ENCODE measurements at places on chromosomes 11 and 22.
A peak's percentile ranks its signal among the peaks of the same experiment; 100 is the strongest.

DNA sequence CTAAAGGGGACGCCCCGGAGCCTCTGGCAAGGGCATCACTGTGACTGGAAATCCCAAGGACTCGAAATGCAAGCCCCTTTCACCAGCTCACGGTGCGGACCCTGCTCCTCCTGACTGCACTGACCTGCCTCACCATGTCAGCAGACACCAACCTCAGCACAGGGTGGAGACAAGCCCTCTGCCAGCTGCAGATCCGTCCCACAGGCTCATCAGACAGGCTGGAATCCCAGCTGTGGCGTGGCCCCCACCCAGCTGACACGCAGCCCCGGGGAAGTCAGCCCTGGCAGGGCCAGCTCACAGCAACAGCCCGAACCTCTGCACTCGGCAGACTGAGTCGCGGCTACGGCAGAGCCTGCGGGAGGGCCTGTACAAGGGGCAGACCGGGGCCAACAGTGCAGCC lies 36.8 kb downstream of the BRD1 start:
- DNase-seq: no peak

DNA sequence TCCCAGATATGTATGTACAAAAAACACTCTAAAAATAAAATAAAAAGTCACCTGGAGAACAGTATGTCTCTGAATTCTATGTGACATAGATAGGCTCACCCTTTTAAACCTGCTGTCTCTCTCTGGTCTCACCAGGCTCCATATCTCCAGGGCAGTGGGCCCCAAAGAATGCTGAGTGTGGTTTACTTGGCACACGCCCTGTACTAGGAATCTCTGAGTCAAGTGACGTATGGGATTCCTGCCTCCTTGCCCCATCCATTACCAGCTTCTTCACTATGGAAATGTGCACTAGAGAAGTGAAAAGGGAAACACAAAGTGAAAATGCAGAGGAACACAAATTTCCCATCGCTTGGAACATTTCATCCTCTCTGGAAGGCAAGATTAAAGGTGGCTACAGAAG lies 722.2 kb upstream of the TENM4 start:
- no peak for DNase-seq

- DNase-seq: peak; percentile 67
Measured at GRCh38 chr11:48081151-48082010, 101.0 kb downstream of the PTPRJ start.

GRCh38 chr11:68076371-68077042 lies 37.7 kb downstream of the TCIRG1 start:
- no peak for DNase-seq

GRCh38 chr11:116334596-116334995 lies 438.2 kb downstream of the BUD13 start:
- DNase-seq: no peak

DNA sequence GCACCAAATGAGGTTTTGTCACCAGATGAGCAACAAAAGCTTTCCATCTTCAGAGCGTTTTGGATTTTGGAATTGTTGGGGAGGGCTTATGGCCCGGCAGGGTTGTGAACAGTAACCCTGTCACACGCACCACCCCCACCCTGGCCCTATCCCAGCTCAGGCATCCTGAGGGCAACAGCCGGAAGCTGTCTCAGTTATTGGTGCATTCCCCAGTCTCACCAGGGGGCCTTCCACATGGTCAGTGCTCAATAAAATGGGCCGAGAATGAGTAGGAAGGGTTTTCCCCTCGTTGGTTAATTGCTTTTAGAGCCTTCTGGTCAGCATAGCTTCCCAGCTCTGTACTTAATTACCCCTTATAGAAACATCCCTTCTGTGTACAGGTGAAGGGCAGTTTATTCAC lies 46.0 kb downstream of the LRP5 start:
- DNase-seq: no peak

- no peak for DNase-seq
Measured at GRCh38 chr22:44750481-44750880, 1.9 kb upstream of the ARHGAP8 start.

DNA sequence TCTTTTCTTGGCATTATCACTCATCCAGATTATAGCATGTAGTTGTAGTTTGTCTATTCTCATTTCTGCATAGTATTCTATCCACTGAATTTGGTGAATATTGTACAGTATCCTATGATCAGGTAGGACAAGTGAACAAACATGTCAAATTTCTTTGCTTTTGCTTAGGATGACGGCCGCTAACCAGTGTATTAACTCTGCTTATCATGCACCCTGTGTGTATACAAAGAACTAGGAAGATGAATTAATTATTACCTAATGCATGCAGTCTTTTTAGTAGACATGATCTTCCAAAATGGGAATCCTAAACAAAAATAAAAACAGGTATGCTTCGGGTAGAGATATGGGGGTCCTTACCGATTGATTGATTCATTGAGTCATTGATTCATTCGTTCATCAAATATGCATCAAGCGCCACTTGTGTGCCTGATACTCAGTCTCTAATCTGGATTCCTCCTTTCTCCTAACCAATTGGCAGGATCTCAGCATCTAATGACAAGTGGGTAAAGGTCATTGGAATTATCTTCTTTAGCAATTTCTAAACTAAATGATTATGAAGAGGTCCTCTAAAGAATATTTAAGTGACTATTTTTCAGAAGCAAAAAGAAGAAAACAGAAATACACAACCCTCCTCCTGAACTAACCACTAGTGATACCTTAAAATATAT lies 27.9 kb downstream of the PRDM11 start:
- no peak for DNase-seq

GRCh38 chr11:26134481-26135355 lies 197.2 kb upstream of the ANO3 start:
- no peak for DNase-seq

DNA sequence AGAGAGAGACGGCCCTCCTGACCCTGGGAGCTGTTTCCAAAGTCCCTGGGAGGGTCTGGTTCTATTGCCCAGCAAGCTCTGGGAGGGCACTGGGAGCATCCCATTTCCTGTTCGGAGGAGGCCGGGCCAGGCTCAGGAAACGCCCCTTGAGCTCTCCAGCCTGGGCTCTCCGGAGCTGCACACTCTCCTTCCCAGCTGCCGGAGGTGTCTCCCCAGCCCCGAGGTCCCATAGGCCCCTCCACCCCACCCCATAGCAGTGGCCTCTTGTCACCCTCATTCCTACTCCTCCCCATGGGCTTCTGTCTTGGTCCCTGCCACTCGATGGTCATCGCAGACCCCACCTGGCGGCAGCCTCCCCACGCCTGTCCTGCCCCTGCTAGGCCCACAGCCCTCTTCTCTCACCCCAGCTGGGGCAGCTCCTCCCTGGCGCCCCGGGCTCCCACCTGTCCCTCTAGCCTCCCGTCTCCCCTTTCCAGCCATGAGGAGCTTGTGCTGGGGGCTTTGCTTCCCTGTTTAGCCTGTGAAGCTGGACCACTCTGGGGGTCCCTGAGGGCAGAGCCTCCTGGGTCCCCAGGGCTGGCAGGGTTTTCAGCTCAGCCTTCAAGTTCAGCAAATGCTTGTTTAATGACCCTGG lies 2.8 kb downstream of the TSPAN32 start:
- no peak for DNase-seq

DNA sequence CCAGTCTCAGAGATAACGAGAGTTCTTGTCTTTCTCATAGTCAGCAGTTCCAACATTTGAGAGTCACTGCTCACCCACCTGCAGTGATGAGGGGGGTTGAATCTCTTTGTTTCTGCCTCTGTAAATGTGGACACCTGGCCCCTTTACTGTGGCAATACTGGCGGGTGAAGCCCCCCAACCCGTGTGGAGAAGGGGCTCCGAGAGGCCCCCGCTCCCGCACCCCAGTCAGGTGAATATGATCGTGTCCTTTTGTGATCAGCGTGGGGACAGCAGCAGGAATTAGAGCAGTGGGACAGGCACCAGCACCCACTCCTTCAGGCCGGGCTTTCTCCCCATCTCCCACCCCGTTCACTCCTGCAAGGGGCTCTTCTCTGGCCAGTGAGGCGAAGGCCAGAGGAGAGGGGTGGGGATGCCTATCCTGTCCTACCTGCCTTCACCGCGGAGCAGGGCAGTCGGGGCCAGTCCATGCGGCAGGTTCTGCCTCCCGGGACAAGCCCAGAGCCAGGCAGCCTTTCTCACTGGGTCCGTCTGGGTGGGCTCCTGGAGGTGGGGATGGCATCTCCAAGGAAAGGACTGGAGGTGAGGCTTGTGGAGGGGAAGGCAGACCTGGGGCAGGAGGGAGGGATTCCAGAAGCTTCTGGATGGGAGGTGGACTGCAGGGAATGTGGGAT lies 12.7 kb upstream of the CELSR1 start:
- no peak for DNase-seq

Measured in hepatic stellate cell (primary cell).